ENCODE measurements at places on chromosomes 5 and 9. TPM values are rescaled to one million over a fixed set of nuclear protein-coding genes. Genes with fewer than 3 reads are reported as not detected.
A peak's percentile ranks its signal among the peaks of the same experiment; 100 is the strongest.

The HMCN2 gene
- polyA plus RNA-seq, result 6.6 TPM

The SLC26A2 gene
- polyA plus RNA-seq, result 9.6 TPM

The TMEFF1 gene
- polyA plus RNA-seq, result 3.5 TPM

The SLC36A1 gene
- 13.1 TPM for polyA plus RNA-seq

The TPPP gene
- polyA plus RNA-seq, result 10.0 TPM

The NEURL1B gene
- polyA plus RNA-seq, result 32.0 TPM

The SLC45A2 gene
- polyA plus RNA-seq, result 0.09 TPM

The IFNB1 gene
- not detected for polyA plus RNA-seq

The STKLD1 gene
- 2.3 TPM for polyA plus RNA-seq

The GLRA1 gene
- 0.13 TPM for polyA plus RNA-seq

The TRIP13 gene
- polyA plus RNA-seq, result 10.8 TPM

The HACD4 gene
- 1.2 TPM for polyA plus RNA-seq

- no peak for DNase-seq
Measured at GRCh38 chr5:90740244-90740799, 181.7 kb downstream of the ADGRV1 start.

DNA sequence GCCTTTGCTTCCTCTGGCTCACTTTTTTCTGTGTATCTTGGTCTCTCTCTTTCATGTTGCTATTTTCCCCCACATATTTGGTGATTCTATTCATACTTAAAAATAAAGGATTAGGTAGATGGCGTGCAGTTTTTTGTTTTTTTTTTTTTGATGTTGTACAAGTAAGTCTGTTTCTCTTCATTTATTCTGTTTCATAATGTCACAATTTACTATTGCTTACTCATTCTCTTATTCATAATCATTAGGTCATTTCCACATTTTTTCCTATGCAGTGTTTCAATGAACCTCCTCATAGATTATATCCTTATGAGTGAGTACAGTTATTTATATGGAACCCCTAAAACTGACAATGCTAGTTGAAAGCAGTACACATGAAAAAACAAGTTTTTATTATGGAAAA lies 136.3 kb downstream of the APBA1 start:
- no peak for DNase-seq

- DNase-seq, result peak; percentile 38
Measured at GRCh38 chr5:125336401-125336800, 590.0 kb upstream of the ZNF608 start.

- DNase-seq, result no peak
Measured at GRCh38 chr9:118975736-118976135, 393.5 kb downstream of the BRINP1 start.

- no peak for DNase-seq
Measured at GRCh38 chr5:17309462-17309861, 92.0 kb downstream of the BASP1 start.

DNA sequence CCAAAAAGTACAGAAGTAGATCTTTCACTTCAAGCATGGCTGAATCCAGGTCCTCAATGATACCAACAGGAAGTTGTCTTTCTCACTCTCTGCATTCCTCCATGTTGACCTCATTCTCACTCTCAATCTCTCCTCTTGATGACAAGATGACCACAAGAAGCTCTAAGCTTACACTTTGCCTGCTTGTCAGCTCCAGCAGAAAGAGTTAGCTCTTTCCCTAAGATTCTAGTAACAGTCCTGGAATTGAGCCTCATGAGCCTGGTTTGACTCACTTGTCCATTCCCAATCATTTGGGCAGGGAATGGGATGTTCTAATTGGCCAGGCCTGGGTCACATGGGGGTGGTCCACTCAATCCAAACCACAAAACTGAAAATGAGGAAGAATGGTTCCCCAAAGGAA lies 3.3 kb upstream of the CLTA start:
- DNase-seq, result no peak

GRCh38 chr5:176803068-176803942 lies 7.1 kb upstream of the UNC5A start:
- DNase-seq, result no peak

GRCh38 chr5:116788851-116789403 lies 214.3 kb upstream of the SEMA6A start:
- DNase-seq, result peak; percentile 57

GRCh38 chr5:151347369-151347768 lies at the start of gene SLC36A2:
Gene SLC36A2, minus strand, starts transcription at chr5:151347559. Its CDS starts 99 bp downstream, at chr5:151347460.
- no peak for DNase-seq

- DNase-seq, result peak; percentile 14
Measured at GRCh38 chr5:77761606-77762005, 14.5 kb downstream of the TBCA start.

- peak; percentile 23 for DNase-seq
Measured at GRCh38 chr9:110869931-110870330, 168.3 kb downstream of the LPAR1 start.

- no peak for DNase-seq
Measured at GRCh38 chr5:136062366-136063274, 33.8 kb downstream of the TGFBI start.

DNA sequence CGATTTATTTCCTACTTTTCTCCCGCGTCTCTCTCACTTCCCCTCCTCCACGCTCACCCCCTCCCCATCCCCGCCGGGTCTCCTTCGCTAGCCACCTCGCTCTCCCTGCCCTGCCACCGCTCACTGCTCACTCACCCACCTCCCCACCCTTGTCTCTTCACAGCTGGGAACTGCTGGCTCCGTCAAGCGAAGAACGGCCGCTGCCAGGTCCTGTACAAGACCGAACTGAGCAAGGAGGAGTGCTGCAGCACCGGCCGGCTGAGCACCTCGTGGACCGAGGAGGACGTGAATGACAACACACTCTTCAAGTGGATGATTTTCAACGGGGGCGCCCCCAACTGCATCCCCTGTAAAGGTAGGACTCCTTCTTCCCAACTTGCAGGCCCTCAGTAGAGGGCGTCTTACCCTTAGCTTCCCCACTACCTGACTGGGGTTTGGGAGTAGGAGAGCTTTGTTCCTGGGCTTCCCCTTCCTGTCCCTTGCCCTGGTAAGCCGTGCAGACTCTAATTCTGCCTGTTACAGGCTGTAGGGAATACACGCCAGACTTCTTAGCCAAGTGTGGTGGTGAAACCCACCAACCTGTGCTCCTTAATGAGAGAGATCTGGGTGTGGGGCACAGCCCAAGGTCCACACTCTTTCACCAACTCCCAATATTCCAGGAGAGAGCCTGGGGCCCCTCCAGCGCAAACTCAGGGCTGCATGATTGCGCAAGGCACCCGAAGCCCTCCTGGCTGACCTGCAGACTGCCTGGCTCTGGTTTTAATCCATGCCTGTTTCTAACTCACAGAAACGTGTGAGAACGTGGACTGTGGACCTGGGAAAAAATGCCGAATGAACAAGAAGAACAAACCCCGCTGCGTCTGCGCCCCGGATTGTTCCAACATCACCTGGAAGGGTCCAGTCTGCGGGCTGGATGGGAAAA lies 2.5 kb downstream of the FST start:
- DNase-seq, result peak; percentile 63

- DNase-seq, result peak; percentile 58
Measured at GRCh38 chr9:88653911-88654310, 118.9 kb downstream of the NXNL2 start.

- DNase-seq, result no peak
Measured at GRCh38 chr9:91921371-91921770, 28.7 kb downstream of the ROR2 start.

GRCh38 chr5:57725658-57726504 lies 243.3 kb upstream of the ACTBL2 start:
- DNase-seq, result no peak

DNA sequence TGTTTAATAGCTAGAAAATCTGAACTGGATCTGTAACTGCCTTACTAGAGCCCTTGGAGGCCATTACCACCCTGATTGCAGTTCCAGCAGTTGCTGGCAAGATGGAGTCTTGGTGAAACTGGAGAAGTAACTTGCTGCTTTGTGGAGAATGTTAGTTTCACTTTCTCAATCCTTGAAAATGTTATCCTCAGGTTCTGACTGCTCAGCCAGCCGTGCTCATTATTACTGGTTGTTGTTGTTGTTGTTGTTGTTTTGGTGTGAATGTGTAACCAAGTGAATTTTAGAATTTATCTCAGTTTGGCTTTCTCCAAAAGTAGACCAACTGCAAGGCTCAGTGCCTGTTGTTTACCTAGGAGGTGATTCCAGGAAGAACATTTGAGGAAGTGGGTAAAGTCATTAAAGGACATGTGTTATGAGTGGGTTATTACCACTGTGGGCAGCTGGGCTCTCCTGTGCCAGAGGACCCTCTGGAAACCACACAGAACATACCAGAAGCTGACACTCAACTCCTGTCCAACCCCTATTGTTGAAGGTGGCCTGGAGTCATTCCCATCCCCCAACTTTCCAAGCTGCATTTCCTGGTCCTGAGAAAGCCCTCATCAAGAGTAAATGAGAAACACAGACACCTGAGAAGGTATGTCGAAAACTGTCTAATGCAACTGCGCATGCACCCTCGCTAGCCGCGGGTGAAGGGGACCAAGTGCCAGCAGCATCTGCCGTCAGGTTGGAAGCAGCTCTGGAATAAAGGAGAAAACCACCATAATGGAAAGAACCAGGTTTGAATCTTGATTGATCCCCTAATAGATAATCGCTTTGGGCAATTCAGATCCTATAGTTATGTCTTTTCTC lies 111.6 kb downstream of the CMYA5 start:
- DNase-seq, result peak; percentile 68

GRCh38 chr5:148014276-148014675 lies 49.5 kb upstream of the SPINK5 start:
- DNase-seq, result no peak

GRCh38 chr9:128225770-128226411 lies 22.7 kb downstream of the DNM1 start:
- no peak for DNase-seq

DNA sequence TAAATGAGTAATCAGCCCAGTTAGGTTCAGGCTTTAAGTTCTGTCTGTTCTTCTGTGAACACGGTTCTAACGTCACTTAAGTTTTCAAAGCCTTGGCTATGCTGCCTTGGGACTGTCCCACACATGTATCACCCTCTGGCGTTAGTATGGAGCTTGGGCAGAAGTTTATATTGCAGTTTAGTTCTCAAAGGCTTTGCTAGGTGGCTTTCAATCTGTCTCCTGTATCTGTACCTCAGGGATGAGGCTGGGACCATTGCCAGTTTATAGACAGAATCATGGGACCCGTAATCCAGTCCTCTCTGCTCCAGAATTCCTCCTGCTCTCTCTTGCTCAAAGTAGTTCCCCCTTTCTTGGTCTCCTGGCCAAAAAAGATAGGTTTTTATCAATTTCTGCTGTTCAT lies 12.1 kb downstream of the C9orf40 start:
- peak; percentile 29 for DNase-seq

GRCh38 chr9:125699870-125700269 lies 7.1 kb downstream of the MAPKAP1 start:
- no peak for DNase-seq

DNA sequence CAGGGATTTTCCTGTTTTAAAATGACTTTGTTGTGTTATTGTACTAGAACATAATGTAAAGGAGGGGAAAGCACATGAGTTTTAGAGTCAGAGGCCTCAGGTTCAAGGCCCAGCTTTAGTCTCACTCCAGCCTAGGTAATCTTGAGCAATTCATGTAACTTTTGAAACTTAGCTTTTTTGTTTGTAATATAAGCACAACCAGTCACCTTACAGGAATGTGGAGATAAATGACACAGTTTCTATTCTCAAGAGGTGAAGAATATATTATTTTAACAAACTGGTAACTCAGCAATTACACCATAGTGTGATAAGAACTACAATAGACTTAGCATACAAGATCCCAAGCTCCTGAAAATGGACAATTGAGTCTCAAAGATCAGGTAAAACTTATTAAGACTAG lies 51.2 kb downstream of the ADAMTS19 start:
- no peak for DNase-seq

DNA sequence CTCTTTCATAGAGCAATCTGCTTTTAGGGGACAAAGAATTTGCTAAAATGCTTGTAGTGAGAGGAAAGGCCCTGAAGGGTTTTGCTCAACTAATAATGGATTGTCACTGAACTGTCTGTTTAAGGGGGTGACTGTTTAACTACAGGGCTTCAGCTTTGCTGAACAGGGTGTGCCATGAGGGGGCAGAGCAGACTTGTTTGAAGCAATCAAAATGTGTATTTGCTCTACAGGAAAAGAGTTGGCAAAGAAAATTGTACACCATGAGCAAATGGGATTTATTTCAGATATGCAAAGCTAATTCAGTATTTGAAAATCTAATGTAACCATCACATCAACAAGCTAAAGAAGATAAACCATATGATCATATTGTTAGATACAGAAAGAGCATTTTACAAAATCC lies 154.3 kb downstream of the GABRG2 start:
- no peak for DNase-seq

DNA sequence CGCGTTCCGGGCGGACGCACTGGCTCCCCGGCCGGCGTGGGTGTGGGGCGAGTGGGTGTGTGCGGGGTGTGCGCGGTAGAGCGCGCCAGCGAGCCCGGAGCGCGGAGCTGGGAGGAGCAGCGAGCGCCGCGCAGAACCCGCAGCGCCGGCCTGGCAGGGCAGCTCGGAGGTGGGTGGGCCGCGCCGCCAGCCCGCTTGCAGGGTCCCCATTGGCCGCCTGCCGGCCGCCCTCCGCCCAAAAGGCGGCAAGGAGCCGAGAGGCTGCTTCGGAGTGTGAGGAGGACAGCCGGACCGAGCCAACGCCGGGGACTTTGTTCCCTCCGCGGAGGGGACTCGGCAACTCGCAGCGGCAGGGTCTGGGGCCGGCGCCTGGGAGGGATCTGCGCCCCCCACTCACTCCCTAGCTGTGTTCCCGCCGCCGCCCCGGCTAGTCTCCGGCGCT lies at the start of gene DAPK1:
TSS of gene DAPK1 (plus strand) at position 264 of the 442 bp plus-strand sequence. CDS start 1,211 bp downstream, outside the sequence.
- DNase-seq, result peak; percentile 80

DNA sequence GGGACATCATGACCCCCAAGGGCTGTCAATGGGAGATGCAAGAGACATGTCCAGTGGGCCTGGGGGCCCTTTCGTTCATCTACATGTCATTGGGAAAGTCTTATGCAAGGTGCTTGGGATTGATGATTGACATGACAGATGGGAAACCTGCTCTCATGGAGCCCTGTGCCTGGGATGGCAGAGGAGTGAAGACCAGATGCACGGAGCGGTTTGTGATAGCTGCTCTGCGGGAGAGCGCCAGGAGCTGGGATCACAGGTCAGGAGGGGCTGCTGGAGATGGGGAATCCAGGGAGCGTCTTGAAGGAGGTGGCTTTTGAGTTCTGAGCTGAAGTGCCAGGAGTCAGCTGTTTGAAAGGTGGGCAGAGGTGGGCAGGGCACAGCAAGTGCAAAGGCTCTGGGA lies 104.3 kb downstream of the FGF18 start:
- DNase-seq, result no peak

- DNase-seq, result no peak
Measured at GRCh38 chr5:141669520-141669919, 12.5 kb downstream of the ARAP3 start.

DNA sequence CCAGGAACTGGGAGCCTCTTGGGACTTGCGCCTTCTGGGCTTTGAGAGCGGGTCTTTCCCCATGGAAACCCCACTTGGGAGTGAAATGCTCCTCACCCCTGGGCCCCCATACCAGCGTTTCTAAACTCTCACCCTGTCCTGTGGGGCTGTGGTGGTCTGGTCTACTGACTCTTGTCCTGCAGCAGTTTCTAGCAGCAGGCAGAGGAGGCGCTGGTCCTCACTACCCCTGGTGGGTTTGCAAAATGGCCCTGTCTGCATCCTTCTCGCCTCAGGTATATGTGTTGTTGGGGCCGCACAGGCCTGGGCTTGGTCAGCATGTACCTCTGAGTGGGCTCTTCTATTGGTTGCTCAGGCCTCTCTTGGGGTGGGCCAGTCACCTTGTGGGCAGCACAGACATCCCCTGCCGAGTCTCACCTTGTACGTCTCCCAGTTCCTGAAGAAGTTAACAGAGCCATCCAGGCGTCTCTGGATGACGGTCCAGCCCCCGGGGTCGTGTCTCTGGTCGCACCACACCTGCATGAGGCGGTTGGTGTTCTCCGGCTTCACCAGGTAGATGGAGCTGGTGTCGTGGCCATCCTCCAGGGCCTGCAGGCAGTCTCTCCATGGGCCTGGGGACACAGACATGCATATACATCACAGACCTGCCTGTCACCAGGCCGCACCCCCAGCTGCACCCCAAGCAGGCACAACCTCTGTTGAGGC lies 29.0 kb downstream of the ANGPTL2 start:
- no peak for DNase-seq
